ENCODE measurements at places on chromosomes 13 and 19.

DNA sequence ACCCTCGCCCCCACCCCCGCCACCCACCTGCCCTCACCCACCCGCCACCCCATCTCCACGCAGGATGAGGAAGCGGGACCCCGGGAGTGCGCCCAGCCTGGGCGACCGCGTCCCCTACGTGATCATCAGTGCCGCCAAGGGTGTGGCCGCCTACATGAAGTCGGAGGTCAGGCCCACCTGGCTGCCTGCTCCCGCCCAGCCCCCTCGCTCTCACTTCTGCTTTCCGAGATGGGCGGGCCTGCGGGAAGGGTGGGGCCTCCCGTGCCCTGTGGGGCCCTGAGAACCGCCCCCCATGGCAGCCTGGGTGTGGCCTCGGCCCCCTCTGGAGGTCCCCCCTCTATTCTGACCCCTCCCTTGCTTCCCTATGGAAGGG lies 3.1 kb upstream of the SPIB start:
- no peak for DNase-seq

- DNase-seq, result no peak
Measured at GRCh38 chr13:100273552-100273951, 184.7 kb downstream of the PCCA start.

DNA sequence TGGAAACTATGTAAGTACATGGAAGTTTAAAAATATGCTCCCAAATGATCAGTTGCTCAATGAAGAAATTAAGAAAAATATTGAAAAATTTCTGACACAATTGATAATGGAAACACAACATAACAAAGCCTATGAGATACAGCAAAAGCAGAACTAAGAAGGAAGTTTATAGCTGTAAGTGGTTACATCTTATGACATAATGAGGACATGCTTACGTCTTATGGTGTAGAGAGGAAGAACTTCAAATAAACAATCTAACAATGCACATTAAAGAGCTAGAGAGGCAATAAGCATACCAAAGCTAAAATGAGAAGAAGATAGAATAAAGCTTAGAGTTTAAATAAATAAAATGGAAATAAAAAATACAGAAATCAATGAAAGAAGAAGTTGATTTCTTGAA lies 50.0 kb upstream of the CEACAM21 start:
- DNase-seq, result no peak

DNA sequence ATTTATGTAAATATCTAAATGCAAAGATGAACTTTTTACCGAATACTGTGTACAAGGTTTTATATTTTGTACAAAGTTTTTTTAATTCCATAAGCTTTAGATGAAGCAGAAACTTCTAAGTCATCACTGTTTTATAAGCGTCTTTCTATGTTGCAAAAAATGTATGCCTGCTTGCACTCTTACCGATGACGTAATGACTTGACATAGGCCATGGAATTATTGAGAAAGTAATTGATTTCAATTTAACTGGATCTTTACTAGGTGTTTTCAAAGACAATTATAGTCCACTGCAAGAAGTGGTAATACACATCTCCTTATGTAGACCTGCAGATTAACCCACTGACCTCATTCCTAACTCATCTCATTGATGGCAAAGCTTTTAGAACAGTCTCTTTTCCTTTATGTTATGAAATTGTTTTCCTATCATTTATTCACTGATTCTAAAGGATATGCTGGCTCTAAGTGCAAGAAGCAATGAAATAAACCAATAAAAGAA lies 10.4 kb downstream of the DACH1 start:
- DNase-seq, result no peak

DNA sequence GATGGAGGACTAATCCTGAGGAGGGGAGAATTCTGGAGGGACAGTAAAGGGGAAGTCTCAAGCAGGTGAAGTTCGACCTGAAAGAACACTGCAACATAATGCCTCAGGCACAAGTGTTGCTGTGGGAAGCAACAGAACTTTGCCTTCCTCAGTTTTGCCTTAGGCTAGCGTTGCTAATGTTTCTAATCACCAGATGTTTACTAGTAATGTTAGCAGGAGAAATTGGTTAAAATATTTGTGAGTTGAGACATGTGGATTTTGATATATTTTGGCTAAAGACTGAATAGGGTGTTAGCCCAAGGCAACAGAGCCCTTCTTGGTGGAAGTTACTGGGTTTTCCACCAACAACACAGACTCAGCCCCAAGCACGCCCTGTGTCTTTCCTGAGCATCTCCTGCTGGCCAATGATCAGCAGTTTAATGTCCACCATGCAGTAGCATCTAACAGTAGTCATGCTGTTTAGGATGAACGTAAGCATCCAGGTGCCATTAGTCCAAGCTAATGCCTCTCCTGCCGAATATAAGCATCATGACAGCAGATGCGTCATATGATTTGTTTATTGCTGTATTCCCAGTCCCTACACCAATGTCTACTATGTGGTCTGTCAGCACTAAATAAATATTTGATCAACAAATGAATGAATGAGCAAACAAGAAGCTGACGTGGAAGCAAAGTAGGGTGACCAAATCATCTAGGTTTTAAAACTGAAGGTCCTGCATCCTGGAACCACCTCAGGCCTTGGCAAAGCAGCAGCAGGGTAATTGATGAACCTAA lies 511.9 kb upstream of the HTR2A start:
- no peak for DNase-seq

DNA sequence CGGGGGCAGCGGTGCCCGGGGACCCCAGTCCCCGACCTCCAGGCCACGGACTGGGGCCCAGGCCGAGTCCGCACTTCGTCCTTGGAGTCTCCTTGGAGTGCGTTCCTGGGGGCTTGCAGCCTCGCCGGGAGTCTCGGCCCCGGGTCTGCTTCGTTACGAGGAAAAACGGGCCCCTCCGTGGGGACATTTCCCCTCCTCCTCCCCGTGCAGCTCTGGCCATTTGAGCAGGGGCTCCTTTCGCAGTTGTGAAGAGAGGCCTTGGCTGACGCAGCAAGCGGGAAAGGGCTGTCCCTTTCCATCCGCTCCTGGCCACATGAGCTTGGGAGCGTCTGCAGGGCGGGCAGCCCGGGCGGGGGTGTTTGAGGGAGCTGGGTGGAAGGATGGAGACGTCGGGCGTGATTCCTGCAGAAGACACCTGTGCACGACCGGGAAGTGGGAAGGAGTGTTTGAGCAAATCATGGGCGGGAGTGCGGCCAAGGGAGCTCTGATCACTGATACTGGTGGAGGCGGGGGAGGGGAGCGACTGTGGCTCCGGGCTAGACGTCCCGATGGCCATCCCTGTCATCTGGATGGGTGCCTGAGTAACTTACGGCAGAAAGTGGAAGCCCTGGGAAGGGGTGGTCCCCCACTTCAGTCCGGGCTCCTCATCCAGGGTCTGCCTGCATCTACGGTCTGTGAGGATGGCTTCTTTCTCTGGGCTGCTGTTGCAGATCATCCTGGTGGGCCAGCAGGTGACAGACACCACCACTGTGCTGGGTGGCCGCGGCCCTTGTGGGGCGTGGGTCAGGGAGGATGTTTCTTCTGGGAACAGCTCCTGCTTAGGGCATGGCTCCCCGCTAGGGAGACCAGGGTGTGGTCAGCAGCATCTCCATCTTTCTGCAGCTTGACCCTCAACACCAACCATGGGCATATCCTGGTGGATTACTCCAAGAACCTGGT lies 736 bp downstream of the GPI start:
- DNase-seq, result no peak

DNA sequence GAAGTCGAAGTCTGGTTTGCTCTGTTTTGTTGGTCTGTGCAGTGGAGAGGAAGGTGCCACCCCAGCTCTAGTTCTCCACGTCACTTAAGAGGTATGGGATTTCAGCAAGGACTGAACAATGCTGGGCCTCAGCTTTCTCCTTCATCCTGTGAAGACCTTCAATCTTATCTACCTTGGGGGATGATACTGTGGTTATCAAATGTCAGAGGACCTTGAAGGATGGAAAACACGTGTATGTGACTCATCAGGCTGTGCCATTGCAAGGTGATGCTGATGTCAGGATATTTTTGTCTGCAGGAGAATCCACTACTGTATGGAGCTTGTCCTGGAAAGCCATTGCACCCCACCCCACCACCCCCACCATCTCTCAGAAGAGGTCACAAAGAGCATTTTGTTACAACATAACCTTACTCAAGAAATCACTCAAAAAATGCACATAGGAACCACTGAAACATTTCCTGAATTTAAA lies 81.4 kb upstream of the UQCRFS1 start:
- DNase-seq, result no peak

- DNase-seq, result no peak
Measured at GRCh38 chr19:10505583-10506229, 2.5 kb upstream of the KEAP1 start.
